ENCODE measurements at places on chromosomes 7 and 10.

GRCh38 chr7:32047075-32047474 lies 23.1 kb downstream of the PDE1C start:
- DNase-seq: no peak

- no peak for DNase-seq
These were observed 402.0 kb downstream of the RPS24 start for GRCh38 chr10:78435484-78436221.

GRCh38 chr7:87574630-87575029 lies 26.1 kb downstream of the ABCB1 start:
- no peak for DNase-seq

DNA sequence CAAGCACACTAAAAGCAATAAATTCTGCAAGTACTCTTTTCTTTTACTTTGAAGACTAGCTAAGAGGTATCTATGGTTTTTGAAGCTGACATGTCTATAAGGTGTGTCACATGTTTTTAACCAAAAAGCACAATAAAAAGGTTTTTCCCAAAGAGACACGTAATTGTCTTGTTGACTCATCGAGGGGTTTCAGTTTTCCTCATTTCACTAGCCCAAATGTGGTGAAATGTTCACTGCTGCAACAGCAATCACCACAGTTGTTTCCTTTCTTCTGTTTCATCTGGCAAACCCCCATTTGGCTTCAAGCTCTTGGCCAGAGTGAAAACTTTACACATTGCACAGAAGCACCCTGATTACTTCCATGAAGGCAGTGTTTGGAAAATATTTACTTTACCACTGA lies 3.8 kb upstream of the HOXA4 start:
- DNase-seq: no peak

GRCh38 chr10:97089209-97089870 lies 96.4 kb downstream of the SLIT1 start:
- DNase-seq: no peak

- no peak for DNase-seq
These were observed 8.1 kb upstream of the SH2D4B start for GRCh38 chr10:80529604-80530003.

DNA sequence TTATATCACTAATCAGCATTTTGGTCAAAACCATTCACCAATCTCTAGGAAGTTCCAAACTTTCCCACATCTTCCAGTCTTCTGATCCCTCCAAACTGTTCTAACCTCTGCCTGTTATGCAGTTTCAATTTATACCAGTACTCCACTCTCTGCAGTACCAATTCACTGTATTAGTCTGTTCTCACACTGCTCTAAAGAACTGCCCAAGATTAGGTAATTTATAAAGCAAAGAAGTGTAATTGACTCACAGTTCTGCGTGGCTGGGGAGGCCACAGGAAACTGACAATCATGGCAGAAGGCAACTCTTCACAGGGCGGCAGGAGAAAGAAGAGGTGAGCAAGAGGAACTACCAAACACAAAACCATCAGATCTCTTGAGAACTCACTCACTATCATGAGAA lies 374.9 kb downstream of the SORCS1 start:
- no peak for DNase-seq

DNA sequence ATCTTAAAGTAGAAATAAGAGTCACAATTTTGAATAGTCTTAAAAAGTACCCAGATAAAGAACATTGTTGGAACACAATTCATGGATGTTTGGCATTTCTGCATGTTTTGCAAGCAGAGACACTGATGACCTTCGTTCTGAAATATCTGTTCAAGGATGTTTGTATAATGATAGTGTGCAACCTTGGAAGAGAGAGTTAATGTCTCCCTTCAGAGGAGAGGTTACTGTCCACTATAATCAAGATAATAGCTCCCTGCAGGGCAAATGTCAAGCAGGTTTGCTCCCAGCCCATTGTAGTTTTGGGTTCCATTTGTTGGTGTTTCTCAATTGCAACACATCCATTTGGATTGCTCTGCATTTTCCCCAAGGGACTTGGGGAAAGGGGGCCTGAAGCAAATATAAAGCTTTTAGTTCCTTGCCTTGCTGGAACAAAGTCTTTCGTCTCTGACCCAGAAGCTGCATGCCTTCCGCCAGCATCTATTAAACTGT lies 45.2 kb downstream of the COL1A2 start:
- DNase-seq: no peak

GRCh38 chr10:61397175-61397986 lies 55.8 kb downstream of the TMEM26 start:
- no peak for DNase-seq
